Activated naive CD4-positive, alpha-beta T cell (primary cell): ENCODE measurements at places on chromosomes 2 and 18.

DNA sequence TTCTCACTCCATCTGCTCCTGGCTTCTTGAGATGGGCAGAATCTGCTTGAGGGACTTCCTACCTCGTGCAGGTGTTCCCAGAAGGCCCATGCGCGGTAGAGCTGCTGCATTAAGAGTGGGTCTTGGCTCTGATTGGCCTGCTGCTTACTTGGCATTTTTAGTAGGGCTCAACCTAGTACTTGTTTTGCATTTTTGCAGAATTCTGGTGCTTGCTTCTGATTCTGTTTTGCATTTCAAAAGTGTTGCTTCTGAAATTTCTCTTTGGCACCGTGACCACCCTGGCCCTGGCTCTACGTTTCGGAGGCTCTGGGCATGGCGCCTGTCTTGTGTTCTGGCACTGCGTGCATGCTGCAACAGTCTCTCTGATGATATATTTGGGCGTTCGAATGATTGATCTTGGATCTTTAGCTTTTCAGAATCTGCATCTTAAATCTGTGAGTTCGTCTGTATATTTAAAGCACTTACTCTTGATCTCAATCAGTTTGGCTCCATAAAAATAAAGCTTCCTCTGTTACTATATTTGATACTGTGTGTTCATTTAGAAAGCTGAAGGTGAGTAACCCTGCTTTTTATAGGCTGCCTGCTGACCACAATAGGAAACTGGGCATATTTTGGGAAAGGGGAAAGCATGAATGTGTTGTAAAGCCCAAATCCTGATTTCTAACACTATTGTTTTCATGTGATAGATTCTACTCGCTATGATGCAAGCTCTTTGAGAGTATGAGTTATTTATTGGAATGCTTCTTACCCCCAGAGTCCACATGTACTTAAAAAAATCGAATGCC is 22.2 kb downstream of the EFR3B start:
- no peak for DNase-seq

- DNase-seq, result no peak
These were observed 89.3 kb upstream of the NCKAP5 start for GRCh38 chr2:133657591-133657990.

DNA sequence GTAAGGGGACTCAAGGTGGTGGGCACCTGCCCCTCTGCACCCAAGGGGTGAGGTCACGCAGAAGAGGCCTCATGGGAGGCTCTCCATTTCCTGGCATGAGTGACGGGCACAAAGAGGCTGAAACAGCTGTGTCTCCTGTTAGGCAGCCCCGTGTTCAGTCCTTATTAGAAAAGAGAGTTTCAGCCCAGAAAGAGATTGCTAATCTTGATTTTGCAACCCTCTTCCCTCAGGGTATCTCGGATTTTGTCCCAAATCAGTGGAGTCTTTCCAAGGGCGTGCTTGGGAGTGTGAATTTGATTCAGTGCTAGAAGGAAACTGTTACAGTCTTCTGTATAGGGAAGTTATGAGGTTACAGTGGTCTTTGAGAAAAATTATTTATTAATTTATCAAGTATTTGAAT is 10.4 kb downstream of the TNFRSF11A start:
- DNase-seq, result no peak

DNA sequence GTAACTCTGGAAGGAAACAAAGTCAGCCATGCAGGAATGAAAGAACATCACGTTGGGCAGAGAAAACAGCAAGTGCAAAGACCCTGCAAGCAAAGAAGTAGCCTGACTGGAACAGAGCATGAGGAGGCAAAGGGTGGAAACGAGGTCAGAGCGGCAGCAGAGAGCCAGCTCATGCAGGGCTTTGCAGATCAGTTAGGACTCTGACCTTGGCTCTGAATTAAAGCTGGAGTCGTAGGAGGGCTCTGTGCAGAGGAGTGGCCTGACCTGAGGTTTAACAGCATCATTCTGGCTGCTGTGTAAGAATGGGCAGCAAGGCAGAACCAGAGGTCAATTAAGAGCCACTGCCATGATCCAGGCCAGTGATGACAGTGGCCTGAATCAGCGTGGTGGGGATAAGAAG is 220.7 kb downstream of the PRKCE start:
- DNase-seq, result no peak

DNA sequence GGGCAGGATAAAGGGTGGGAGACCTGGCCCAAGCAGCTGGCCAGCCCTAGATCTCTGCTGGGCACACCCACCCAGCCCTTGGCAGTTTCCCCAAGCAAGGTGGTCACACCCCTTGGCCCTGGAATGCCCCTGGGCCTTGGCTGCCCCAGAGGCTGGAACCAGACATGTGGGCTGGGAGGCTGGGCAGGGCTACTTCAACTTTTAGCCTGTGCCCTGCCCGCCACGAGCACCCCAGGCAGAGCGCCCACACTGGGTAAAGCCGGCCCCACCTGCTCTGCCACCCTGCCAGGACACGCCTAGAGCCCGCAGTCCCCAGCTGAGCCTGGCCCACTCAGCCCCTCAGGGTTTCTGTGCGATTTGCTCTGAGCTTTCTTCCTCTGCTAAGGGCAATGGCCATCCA is 119.7 kb upstream of the SMAD2 start:
- no peak for DNase-seq

- DNase-seq, result no peak
These were observed 3.7 kb downstream of the HDAC4 start for GRCh38 chr2:239396881-239397681.
